ENCODE measurements at places on chromosomes 7 and 10. TPM values are rescaled to one million over a fixed set of nuclear protein-coding genes. Genes with fewer than 3 reads are reported as not detected.

DNA sequence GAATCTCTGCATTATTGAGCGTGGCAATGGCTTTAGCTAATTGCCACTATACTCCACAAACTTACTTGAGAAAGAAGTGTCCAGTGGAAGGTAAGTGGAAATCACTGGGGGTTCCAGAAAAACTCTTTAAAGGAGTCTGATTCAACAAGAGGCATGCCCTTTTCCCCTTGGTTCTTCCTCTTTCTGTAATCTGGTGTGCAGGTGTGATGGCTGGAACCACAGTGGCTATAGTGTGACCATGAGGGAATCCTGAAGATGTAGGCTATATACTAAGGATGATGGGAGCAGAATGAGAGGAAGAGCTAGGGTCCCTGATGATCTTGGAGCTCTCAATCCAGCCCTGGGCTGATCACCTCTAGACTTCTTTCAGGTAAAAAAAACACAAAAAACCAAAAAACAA is 2.0 kb upstream of the CLEC2L start:
- DNase-seq, result no peak

GRCh38 chr10:70267161-70267933 is 16.5 kb downstream of the NPFFR1 start:
- DNase-seq, result peak; percentile 94

Gene RELN
- not detected for total RNA-seq

Gene SNCG
- total RNA-seq, result 1.6 TPM

Gene ADIRF
- 0.49 TPM for total RNA-seq

All from RPMI7951 (cell line).